Tibial nerve (tissue), 4 donors: ENCODE measurements at places on chromosomes 2 and 18. TPM values are rescaled to one million over a fixed set of nuclear protein-coding genes. Genes with fewer than 3 reads are reported as not detected.

GRCh38 chr18:42807887-42808286 is 307.6 kb downstream of the RIT2 start:
- no peak for DNase-seq

- no peak for DNase-seq
Observed at GRCh38 chr2:200357845-200358244, 51.4 kb downstream of the SPATS2L start.

DNA sequence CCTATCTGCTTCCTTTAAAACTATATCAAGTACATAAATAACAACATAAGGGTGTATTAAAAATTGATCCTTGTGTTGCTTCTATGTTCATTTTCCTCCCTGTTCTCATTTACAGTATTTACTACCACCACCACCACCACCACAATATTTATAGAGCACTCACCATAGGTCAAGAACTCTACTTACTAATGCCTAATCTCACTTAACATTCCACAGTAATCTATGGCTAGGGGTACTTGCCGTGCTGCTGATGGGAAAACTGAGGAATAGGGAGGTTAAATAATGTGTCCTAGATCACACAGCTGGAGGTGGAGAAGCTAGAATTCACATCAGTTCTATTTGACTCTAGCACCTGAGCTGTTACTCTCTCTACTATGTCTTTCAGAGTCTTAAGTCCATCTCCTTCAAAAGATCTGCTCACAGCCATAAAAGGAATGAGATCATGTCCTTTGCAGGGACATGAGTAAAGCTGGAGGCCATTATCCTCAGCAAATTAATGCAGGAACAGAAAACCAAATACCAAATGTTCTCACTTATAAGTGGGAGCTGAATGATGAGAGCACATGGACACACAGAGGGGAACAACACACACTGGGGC is 54.1 kb upstream of the ZNF385B start:
- no peak for DNase-seq

- no peak for DNase-seq
Observed at GRCh38 chr18:49626842-49627467, 65.1 kb downstream of the LIPG start.

DNA sequence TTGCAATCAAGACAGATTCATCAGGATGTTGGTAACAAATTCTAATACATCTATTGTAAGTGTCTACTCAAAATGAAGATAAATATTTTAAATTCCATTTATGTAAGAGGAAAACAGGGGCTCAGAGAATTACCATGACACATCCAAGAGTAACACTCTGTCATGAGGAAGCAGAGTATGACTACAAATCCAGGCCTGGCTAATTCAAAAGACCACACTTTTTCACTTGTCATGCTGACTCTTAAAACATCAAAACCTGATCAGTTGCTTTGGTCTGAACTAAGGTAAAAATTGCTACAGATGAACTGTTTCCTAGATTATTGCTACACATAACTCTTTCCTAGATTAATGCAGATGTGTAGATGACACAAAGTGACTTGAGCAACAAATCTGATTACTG is 880.6 kb downstream of the TSN start:
- no peak for DNase-seq

- DNase-seq = no peak
Observed at GRCh38 chr2:9971105-9971818, 19.8 kb downstream of the GRHL1 start.

Gene TUBA4B
- not detected for total RNA-seq
